ENCODE measurements at places on chromosomes 5 and 9.

GRCh38 chr5:22465616-22466015 is 387.5 kb downstream of the CDH12 start:
- no peak for DNase-seq

- no peak for DNase-seq
Observed at GRCh38 chr5:132704875-132705274, 31.1 kb downstream of the IL4 start.

- DNase-seq: no peak
Observed at GRCh38 chr5:41656597-41656996, 146.2 kb upstream of the PLCXD3 start.

GRCh38 chr9:27085456-27085855 is 23.6 kb upstream of the TEK start:
- no peak for DNase-seq

DNA sequence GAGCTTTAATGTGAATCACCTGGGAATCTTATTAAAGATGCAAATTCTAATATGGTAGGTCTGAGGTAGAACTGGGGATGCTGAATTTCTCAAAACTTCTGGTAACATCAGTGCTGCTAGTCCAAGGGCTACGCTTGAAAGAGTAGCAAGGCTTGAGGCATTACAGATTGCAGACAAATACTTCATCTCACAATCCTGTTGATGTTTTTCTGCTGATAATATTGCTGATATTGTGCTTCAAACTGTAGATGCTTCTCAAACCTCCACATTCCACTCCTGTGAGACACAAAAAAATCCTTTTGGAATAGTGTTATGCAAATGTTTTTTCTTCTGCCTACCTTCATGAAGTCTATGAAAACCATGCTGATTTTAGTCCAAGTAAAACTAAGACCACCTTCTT is 139.5 kb downstream of the SAXO1 start:
- no peak for DNase-seq

- no peak for DNase-seq
Observed at GRCh38 chr5:97488126-97488668, 305.1 kb upstream of the RIOK2 start.

DNA sequence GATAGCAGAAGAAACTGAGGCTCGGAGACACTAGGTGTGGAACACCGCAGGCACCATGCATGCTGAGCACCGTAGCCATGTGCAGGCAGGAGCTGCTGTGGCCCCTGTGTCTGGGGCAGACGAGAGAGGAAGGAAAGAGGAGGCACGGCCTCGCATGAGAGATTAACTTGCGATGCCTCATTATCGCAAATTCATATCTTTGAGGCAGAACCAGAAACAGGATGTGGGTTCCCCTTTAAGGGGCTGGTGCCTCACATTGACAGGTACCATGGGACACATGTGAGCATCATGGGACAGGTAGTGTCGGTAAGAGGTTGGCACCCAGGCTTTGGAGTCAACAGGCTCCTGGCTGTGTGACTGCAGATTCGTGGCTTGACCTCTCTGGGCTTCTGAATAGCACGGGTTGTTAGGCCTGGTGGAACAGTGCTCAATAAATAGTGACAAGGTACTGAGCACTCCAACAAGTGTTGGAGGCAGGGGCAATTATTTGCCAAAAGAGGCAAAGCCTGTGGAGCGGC is 40.8 kb downstream of the NAIF1 start:
- no peak for DNase-seq

GRCh38 chr5:514673-515072 is 9.6 kb downstream of the SLC9A3 start:
- no peak for DNase-seq

DNA sequence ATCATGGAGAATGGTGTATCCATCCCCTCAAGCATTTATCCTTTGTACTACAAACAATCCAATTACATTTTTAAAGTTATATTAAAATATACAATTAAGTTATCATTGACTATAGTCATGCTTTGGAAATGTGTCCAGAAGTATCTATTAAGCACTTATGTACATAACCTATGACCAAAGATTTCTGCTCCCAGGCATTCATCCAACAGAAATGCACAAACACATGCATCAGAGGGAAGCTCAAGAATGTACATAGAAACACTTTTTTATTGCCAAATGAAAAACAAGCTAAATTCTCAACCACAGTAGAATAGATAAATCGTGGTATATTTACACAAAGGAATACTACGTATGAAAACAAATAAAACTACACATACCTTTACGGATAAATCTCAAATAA is 700.5 kb upstream of the ZNF608 start:
- peak; percentile 42 for DNase-seq

- no peak for DNase-seq
Observed at GRCh38 chr9:19288081-19288480, 57.6 kb downstream of the DENND4C start.

DNA sequence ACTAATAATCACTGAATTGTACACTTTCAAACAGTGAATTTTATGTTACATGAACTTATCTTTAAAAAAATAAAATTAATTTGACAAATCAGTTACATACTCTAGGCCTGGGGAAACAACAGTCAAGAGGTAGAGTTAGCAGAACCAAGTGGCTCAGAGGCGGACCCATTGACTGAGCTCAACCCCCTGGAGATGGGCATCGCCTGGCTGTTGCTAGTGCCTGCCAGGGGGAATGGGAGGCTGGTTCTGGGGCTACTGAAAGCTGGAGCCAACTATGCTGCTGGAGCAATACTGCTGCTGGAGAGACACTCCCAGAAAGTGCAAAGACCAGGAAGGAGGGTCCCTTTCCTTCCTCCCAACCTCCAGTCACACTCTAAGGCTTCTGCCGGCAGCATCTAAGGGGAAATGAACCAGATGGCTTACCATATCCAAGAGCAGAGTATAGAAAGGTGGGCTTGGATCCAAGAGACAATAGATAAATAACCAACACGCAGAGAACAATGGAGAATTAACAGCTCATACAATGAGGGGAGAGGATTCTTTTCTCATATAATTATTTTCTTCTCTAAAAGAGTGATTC is 40.3 kb upstream of the ANKRD55 start:
- no peak for DNase-seq

DNA sequence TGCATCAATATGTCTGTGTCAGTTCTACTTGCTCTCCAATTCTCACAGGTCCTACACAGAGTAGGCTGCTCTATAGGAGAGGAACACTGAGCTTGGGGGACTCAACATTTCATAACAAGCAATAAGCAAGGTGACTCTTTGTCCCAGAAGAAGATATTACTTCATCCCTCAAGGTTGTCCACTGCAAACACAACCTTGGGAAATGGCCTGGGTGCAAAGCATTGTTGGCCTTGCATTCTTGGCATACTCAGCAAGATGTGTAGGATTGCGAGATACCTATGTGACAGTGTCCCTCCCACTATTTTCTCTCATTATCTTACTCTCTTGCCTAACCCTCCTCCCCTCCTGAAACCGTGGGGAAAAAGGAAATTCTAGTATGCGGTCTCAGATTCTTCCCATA is 169.8 kb upstream of the FREM1 start:
- no peak for DNase-seq

GRCh38 chr5:83026516-83026915 is 50.7 kb downstream of the TMEM167A start:
- DNase-seq: no peak

DNA sequence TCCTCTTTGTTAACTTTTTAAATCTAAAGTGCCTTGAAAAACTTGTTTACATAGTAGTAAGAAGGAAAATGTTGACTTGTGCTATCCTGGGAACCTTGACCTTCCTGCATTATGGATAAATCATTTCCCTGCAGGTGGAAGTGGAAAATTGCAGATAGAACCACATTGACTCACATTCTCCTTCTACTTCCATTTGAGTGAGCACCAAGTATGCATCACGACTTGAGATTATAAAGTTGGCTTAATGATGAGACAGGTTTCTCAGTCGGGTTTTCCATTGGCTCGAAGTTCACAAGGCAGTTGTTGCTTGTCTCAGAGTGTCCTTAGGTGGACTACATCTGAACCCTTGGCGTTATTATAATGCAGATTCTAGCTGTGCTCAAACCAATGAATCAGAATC is 39.9 kb downstream of the DOCK8 start:
- no peak for DNase-seq

GRCh38 chr9:32823101-32823500 is 39.8 kb downstream of the TMEM215 start:
- no peak for DNase-seq

- no peak for DNase-seq
Observed at GRCh38 chr5:1570975-1571374, 47.2 kb upstream of the LPCAT1 start.

- DNase-seq: no peak
Observed at GRCh38 chr5:137997726-137998213, 35.1 kb downstream of the FAM13B start.

DNA sequence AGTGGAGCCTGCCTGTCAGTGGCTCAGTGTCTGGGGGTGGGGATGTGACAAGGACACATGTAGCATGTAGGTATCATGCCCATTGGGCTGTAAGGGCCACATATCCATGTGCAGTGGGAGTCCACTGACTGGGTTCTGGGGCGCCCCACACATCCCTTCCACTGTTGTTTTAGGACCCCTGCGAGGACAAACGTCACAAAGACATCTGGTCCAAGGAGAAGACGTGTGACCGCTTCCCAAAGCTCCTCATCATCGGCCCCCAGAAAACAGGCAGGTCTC is 33.4 kb downstream of the NDST1 start:
- DNase-seq: no peak

GRCh38 chr5:176355400-176356178 is 6.0 kb downstream of the KIAA1191 start:
- no peak for DNase-seq

DNA sequence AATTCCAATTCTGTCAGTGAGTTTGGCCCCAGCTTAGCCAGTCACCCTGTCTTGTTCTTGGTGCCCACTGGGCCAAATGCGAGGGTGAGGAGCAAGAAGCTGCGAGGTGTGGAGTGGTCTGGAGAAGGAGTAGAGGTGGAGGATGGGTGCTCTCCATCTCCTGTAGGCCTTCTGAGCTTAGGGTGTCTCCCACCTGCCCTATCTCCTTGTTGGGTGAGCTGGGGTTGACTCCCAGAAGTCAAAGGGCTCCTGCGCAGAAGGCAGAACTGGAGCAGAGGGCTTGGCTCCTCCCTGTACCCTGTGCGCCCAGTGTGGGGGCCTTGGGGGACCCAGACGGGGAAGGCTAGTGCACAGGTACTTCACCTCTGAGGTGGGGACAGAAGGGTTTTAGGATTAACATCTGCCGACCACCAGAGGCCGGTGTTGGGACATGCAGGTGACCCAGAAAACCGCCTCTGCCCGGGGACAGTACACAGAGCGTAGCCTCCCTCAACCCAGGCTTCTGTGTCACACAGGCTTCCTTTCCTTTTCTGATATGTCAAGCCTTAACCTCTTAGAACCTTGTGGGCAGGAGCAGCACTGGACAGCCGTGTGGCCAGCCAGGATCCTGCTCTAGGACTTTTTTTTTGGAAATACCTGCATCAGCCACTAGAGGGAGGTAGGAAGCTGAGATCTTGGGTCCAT is 16.9 kb downstream of the IL5 start:
- peak; percentile 20 for DNase-seq

DNA sequence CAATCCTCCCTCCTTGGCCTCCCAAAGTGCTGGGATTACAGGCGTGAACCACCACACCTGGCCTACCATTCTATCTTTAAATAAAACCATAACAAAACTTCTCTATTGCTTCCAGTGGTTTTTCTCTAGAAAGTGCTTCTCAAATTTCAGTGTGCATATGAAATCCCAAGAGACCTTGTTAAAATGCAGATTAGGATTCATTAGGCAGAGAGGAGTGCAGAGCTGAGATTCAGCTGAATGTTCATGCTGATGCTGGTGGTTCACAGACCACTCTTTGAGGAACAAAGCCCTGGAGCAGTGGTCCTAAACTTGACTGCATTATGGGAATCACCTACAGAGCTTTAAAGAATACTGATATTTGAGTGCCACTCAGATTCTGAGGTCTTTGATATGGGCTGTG is 28.2 kb downstream of the CARD6 start:
- DNase-seq: no peak

- DNase-seq: no peak
Observed at GRCh38 chr5:178630475-178630930, 3.7 kb upstream of the CLK4 start.

DNA sequence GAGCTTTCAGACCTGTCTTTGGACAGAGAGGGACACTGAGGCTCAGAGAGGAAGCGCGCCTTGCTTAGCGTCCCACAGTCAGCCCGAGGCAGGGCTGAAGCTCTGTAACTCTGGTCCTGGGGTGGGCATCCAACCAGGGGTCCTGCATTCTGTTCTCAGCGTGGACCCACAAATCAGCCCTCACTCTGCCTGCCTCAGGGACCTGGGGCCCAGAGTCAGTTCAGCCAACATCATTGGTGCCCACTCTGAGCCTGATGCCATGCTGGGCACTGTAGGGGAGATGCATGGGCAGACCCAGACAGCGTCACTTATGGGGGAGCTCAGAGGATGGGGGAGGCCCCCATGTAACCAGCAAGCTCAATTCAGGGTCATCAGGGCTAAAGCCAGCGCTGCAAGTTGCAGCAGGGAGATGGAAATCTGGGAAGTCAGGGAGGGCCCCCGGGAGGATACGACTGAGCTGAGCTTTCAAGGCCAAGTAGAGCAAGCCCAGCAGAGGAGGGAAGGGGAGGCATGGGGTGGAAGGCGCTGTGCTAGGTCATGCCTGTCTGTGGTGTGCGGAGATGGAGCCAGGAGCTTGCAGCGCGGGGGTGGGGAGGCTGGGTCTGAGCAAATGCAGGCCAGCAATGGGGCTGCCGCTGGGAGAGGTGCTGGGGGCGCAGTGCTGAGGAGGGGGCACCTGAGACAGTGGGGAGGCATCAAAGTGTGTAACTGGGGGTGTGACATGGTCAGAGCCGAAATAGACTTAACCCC is 21.1 kb downstream of the CORO2A start:
- no peak for DNase-seq

DNA sequence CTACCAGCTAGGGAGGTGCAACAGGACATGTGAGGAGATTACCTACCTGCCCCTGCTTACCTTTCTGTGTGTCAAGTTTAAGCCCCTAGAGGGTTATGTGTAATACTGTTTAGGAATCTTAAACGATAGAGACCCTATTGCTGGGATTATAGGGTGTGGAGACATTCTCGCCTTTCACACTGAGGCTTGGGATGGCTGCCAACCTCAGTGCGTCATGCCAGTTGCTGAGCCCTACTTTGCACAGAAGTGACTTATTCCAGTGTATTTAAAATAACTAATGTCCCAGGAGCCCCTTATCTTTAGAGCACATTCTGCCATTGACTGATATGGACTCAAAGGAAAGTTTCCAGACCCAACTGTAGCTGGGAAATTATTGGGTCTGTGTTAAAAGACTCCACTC is 76.6 kb upstream of the XPA start:
- DNase-seq: peak; percentile 13

- no peak for DNase-seq
Observed at GRCh38 chr5:126693806-126694205, 83.1 kb upstream of the LMNB1 start.

- DNase-seq: no peak
Observed at GRCh38 chr9:95570646-95571045, 53.9 kb upstream of the PTCH1 start.

GRCh38 chr5:54792611-54793404 is 192.6 kb downstream of the ESM1 start:
- no peak for DNase-seq
